Fibroblast of lung (primary cell): ENCODE measurements at places on chromosomes 4 and X. TPM values are rescaled to one million over a fixed set of nuclear protein-coding genes. Genes with fewer than 3 reads are reported as not detected.

Gene PNMA5
- total RNA-seq: not detected in 2 replicates

Gene RBM46
- total RNA-seq: under 0.01 TPM in 1 of 2 replicates, not detected in the other

Gene CORIN
- under 0.01 and 1.5 TPM in 2 replicates for total RNA-seq

Gene SORBS2
- 0.26 and 0.33 TPM in 2 replicates for total RNA-seq

Gene ASMT
- not detected in 2 replicates for total RNA-seq

Gene HSFX2
- 0.26 and 0.50 TPM in 2 replicates for total RNA-seq

Gene TMEM144
- total RNA-seq: 2.3 and 4.6 TPM in 2 replicates

Gene SH2D1A
- not detected in 2 replicates for total RNA-seq

Gene RTL9
- total RNA-seq: under 0.01 and 0.17 TPM in 2 replicates

Gene RNF150
- total RNA-seq: 0.51 and 0.66 TPM in 2 replicates

Gene XAGE2
- not detected in 2 replicates for total RNA-seq

Gene PNMA6A
- total RNA-seq: 3.1 and 3.3 TPM in 2 replicates

DNA sequence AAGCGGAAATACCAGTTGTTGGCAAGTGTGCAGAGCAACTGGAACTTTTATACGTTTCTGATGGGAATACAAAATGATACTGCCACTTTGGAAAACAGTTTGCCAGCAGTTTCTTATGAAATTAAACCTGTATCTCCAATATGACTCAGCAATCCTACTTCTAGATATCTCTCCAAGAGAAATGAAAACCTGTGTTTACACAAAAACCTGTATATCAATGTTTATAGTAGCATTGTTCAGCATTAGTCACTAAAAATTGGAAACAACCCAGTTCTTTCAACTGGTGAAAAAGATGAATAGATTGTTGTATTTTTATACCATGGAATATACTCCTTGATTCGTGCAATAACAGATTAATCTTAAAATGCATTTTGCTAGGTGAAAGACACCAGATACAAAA, 26.8 kb downstream of the ATP7A start:
- no peaks in the 10 kb centered on the region for H3K27me3 ChIP-seq
- DNase-seq: peak; percentile 72
- H3K27ac ChIP-seq: no peak overlapping the region
- H3K36me3 ChIP-seq: no peaks in the 10 kb centered on the region

DNA sequence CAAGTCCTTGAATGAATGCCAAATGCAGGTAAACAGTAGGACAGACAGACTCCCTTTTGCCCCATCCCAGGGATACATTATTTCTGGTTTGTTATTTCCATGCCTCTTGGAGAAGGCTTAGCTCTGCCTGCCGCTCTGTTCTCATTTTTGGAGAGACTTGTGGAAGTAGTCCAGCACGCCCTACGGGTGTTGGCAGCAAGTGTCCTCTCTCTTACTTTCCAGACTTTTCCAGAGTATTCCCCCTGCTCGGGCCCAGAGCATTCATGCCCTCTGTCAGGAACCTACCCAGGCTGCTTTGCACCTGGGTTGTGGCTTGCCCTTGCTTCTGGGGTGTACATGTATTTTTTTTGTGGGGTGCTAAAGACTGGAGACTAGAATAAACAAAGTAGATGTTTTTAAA, 15.3 kb downstream of the SLC34A2 start:
- DNase-seq: no peak
- H3K27ac ChIP-seq: no peak overlapping the region
- H3K27me3 ChIP-seq: no peaks in the 10 kb centered on the region
- H3K4me1 ChIP-seq: no peaks in the 10 kb centered on the region
- H3K36me3 ChIP-seq: no peaks in the 10 kb centered on the region

- peak overlapping the region; percentile 37 for H3K4me3 ChIP-seq
- peaks cover 2% of the 10 kb centered on the region for H3K4me1 ChIP-seq
- DNase-seq: peak; percentile 36
- H3K36me3 ChIP-seq: no peaks in the 10 kb centered on the region
- no peak overlapping the region for H3K27ac ChIP-seq
These were observed 5.1 kb upstream of the CXCL10 start for GRCh38 chr4:76028350-76028765.

DNA sequence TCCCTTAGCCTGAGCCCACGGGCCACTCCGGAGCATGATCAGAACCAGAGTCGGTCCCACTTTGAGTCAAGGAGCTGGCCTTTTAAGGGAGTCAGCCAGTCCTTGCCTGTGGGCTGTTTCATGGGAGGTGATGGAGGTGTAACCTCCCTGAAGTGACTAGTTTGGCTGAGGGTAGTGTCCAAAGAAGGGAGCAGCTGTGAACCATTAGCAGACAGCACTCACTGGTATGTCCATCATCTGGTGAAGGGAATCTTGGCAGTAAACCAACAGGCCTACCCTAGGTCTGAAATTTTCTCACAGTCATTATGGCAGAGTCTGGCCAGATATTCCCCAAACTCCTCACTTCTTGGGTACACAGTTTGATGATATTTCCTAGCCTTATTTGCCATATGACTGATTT, 12.3 kb upstream of the REPS2 start:
- no peak overlapping the region for H3K27ac ChIP-seq
- no peak overlapping the region for H3K4me3 ChIP-seq
- no peaks in the 10 kb centered on the region for H3K27me3 ChIP-seq
- DNase-seq: no peak

GRCh38 chr4:94798808-94799207, 41.1 kb downstream of the BMPR1B start:
- H3K4me3 ChIP-seq: no peak overlapping the region
- no peaks in the 10 kb centered on the region for H3K36me3 ChIP-seq
- peak; percentile 76 for DNase-seq
- H3K27ac ChIP-seq: no peak overlapping the region
- no peaks in the 10 kb centered on the region for H3K27me3 ChIP-seq
- H3K4me1 ChIP-seq: no peaks in the 10 kb centered on the region

GRCh38 chr4:164648151-164648848, 105.6 kb upstream of the SMIM31 start:
- H3K36me3 ChIP-seq: no peaks in the 10 kb centered on the region
- no peaks in the 10 kb centered on the region for H3K4me1 ChIP-seq
- no peak overlapping the region for H3K4me3 ChIP-seq

DNA sequence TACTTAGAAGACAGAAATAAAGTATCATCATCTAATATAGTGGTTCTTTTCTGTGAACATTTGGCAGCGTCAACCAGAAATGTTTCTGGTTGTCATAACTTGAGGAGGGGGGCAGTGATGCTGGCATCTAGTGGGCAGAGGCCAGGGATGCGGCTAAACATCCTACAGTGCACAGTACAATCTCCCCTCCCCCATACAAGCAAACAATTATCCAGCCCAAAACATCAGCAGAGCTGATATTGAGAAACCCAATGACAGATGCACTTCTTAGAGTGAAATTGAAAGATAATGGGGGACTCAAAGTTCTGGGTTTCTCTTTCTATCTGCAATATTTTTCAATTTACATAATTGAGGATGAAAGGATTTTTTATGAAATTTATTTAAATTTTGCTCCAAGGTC, 1.9 kb upstream of the EIF1AX start:
- no peak for DNase-seq
- no peaks in the 10 kb centered on the region for H3K27me3 ChIP-seq
- no peaks in the 10 kb centered on the region for H3K36me3 ChIP-seq
- H3K27ac ChIP-seq: no peak overlapping the region
- H3K4me3 ChIP-seq: no peak overlapping the region

DNA sequence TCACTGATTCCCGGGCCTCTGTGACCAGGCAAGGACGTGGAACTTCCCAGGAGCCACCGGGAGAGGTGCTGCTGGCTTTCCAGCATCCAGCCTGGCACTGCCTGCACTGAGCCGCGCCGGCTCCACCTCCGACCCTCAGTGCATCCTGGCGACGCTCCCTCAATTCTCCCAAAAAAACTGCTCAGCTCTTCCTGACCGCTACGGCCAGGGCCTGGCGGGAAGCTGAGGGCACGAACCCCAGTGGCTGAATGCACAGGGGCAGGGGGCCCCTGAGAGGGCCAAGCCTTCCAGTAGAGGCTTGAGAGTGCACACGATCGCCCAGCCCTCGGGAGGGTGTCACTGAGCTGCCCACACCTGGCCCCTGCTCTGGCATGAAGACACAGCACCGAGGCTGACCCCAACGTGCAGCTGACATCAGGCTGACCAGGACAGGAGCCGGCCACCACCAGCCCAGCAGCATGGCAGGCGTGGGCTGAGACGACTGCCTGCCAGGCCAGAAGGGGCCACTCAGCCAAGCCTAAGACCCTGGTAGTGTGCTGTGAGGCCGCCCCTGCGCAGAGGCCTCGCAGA, 6.9 kb downstream of the CTBP1 start:
- H3K36me3 ChIP-seq: peaks cover 33% of the 10 kb centered on the region
- DNase-seq: no peak
- H3K27ac ChIP-seq: no peak overlapping the region
- no peak overlapping the region for H3K4me3 ChIP-seq

GRCh38 chrX:107682256-107682655, 53.9 kb downstream of the PRPS1 start:
- no peak for DNase-seq
- no peaks in the 10 kb centered on the region for H3K36me3 ChIP-seq
- H3K4me3 ChIP-seq: no peak overlapping the region
- peaks cover 3% of the 10 kb centered on the region for H3K27me3 ChIP-seq
- H3K4me1 ChIP-seq: peaks cover under 1% of the 10 kb centered on the region

- DNase-seq: no peak
- H3K4me3 ChIP-seq: no peak overlapping the region
- H3K4me1 ChIP-seq: no peaks in the 10 kb centered on the region
- no peaks in the 10 kb centered on the region for H3K27me3 ChIP-seq
These were observed 205.1 kb downstream of the PPP3CA start for GRCh38 chr4:101142259-101142658.

DNA sequence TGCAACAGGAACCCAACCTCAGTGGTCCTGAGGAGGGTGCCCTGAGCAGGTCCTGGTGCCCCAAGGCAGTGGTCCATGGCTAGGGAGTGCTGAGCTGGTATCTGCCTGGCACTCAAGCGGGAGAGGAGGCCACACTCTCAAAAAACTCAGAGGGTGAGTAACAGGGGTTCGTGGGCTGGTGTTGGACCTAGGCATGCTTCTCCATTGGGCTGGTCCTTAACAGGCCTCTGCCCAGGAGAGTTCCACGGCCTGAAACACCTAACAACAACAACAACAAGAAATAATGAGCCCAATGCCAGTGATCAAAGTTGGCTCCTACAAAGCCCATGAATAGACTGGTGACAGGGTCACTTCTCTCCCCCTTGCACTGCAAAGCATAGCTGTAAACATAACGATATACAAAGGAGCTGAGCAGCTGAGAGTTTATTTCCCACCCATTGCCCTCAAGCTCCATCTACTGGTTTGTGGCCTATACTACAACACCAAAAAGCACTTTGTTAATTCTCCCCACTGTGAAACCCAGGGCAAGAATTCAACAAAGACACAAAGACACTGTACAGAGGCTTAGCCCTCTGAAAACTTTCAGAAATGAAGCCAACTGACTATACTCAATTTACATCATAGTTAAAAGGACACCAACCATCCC, 736.1 kb upstream of the ADGRL3 start:
- no peaks in the 10 kb centered on the region for H3K27me3 ChIP-seq
- DNase-seq: peak; percentile 36
- no peak overlapping the region for H3K4me3 ChIP-seq
- H3K27ac ChIP-seq: no peak overlapping the region

DNA sequence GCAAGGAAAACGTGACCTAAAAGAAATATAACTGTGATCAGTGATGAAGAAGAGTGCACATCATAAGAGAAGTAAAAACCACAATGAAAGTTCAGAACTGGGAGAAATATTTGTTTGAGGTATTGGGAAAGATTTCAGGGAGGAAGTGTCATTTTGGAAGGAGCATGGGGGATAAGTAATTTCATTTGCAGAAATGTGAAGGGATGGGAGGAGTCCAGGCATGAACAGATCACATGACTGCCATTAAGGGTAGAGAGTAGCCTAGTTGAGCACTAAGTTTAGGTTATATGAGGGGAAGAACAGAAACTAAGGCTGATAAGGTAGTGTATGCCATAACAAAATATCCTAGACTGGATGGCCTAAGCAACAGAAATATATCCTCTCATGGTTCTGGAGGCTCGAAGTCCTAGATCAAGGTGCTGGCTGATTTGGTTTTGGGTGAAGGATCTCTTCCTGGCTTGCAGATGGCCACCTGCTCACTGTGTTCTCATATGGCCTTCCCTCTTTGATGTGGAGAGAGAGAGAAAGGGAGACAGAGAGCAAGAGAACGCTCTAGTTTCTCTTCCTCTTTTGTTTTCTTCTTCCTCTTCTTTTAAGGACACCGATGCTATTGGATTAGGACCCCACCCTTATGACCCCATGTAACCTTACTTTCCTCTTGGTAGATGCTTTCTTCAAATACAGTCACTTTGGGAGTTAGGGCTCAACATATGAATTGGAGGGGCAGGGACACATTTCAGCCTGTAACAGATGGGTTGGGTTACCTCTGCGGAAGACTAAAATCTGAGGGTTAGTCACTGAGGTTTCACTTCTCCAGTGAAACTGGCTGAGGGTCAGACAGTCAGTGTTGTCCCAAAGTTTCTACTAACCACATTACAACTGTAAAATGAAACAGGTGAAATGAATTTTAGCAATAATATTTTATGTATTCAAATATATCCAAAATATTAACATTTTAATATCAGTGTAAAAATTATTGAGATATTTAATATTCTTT, 77.9 kb downstream of the EGF start:
- H3K36me3 ChIP-seq: no peaks in the 10 kb centered on the region
- H3K4me3 ChIP-seq: no peak overlapping the region
- no peak for DNase-seq
- no peak overlapping the region for H3K27ac ChIP-seq
- H3K4me1 ChIP-seq: no peaks in the 10 kb centered on the region

- H3K36me3 ChIP-seq: no peaks in the 10 kb centered on the region
- peaks cover 16% of the 10 kb centered on the region for H3K27me3 ChIP-seq
- H3K4me1 ChIP-seq: no peaks in the 10 kb centered on the region
- no peak within 1 kb of the TSS for H3K27ac ChIP-seq
- peak within 1 kb of the TSS; percentile 57 for H3K4me3 ChIP-seq
- peak; percentile 69 for DNase-seq
These were observed at the start of gene SNCA for GRCh38 chr4:89836897-89837384. SNCA (minus strand) TSS chr4:89837161; CDS start chr4:89835667, 1,494 bp downstream.

DNA sequence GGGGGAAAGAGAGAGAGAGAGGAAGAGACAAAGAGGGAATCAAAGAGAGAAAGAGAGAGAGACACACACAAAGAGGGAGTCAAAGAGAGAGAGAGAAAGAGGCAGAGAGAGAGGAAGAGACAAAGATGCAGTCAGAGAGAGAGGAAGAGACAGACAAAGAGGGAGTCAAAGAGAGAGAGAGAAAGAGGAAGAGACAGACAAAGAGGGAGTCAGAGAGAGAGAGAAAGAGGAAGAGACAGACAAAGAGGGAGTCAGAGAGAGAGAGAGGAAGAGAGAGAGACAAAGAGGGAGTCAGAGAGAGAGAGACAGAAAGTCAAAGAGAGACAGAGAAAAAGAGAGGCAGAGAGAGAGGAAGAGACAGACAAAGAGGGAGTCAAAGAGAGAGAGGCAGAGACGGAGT, 45.5 kb downstream of the MAGEA9 start:
- no peaks in the 10 kb centered on the region for H3K36me3 ChIP-seq
- H3K4me1 ChIP-seq: no peaks in the 10 kb centered on the region
- no peaks in the 10 kb centered on the region for H3K27me3 ChIP-seq
- DNase-seq: no peak
- no peak overlapping the region for H3K4me3 ChIP-seq

GRCh38 chr4:106993827-106994226, 42.3 kb downstream of the DKK2 start:
- no peak overlapping the region for H3K27ac ChIP-seq
- DNase-seq: peak; percentile 44

- peak within 1 kb of the TSS; percentile 64 for H3K4me3 ChIP-seq
- DNase-seq: peak; percentile 14
- H3K36me3 ChIP-seq: no peaks in the 10 kb centered on the region
These were observed at the start of gene KDR for GRCh38 chr4:55125087-55125721. KDR (minus strand) TSS chr4:55125595; CDS start chr4:55125293, 302 bp downstream.

GRCh38 chrX:131235768-131236545, 53.1 kb downstream of the IGSF1 start:
- no peak overlapping the region for H3K4me3 ChIP-seq
- H3K27ac ChIP-seq: no peak overlapping the region
- no peaks in the 10 kb centered on the region for H3K4me1 ChIP-seq
- no peaks in the 10 kb centered on the region for H3K36me3 ChIP-seq
- DNase-seq: peak; percentile 0
- H3K27me3 ChIP-seq: no peaks in the 10 kb centered on the region
